Central memory CD4-positive, alpha-beta T cell (primary cell): ENCODE measurements at places on chromosomes 5 and 9.

DNA sequence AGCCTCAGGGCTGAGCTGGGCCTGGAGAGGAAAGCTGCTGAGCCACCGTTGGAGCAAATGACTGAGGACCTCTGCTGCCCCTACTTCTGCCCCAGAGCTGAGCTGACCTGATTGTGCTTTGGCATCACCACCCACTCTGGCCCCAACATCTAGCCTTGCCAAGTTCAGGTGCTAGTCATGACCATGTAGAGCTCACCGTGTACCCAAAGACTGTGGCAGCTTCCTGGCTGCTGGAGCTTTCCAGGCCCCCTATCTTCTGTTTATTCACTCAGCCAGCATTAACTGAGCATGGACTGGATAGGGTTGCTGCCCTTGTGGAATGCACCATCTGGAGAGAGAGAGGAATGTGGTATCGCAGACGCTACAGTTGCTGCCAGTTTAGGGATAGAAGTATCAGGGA is 49.1 kb downstream of the JADE2 start:
- DNase-seq: no peak

DNA sequence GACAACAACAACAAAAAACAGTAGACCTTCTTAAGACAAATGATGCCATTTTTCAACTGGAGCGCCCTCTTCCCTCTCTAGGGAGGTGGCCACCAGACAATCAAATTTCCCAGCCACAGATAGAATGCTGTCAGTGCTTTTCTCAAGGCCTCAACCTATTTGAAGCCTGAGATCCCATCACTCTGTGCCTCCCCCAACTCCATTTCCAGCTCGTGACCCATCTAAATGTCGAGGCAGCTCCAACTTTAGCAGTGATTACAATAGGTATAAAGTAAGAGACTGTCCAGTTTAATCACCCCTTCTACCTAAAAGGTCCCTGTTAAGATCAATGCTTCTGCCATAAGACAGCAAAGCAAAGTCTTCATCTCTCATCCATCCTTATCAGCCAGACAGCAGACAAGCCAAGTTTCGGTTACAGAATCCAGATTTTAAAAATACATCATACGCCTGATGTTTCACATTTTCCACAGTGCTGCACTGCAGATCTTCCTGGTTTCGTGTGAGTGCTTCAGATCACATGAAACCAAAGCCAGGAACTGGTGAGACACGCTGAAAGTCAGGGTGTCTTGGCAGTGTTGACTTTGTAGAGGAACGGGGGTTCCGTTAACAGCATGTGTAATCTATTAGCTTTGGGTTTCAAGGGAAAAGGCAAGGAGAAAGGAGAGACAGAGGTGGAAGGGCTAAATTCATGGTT is 447.8 kb downstream of the ENC1 start:
- DNase-seq: no peak

GRCh38 chr5:151450605-151451004 is 3.2 kb downstream of the SLC36A1 start:
- no peak for DNase-seq

GRCh38 chr9:113609562-113610318 is 146.2 kb downstream of the RGS3 start:
- DNase-seq: no peak

DNA sequence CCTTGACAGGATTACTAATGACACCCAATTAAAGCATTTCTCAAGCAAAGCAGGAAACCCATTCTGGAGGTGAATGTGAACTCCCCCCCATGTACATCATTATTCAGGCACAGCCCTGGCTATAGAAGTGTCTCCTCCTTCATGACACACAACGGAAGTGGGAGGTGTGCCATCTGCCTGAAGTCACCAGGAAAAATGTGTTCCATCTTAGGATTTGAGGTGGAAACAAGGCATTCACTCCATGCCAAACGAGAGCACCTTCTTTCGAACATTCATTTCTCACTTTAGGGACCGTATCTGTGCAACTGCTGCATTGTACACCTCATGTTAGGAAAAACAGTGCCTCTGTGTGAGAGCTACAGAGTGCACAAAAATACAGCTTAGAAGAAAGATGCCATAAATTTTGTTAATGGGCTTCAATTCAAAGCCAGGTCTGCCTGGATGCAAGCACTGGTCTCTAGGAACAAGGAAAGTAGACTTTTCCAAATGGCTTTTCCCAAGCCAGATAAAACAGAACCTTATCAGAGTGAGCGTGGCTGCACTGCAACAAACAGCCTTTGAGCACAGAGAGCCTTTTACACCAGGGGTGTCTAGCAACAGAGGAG is 19.4 kb downstream of the GOLM1 start:
- DNase-seq: no peak
